ENCODE measurements at places on chromosomes 3 and 15.

GRCh38 chr3:65922441-65922840, 116.3 kb downstream of the MAGI1 start:
- DNase-seq = no peak

GRCh38 chr15:93664213-93664956, 567.0 kb upstream of the MCTP2 start:
- DNase-seq = no peak

- no peak for DNase-seq
These were observed 249.5 kb downstream of the NAALADL2 start for GRCh38 chr3:175108613-175109151.

DNA sequence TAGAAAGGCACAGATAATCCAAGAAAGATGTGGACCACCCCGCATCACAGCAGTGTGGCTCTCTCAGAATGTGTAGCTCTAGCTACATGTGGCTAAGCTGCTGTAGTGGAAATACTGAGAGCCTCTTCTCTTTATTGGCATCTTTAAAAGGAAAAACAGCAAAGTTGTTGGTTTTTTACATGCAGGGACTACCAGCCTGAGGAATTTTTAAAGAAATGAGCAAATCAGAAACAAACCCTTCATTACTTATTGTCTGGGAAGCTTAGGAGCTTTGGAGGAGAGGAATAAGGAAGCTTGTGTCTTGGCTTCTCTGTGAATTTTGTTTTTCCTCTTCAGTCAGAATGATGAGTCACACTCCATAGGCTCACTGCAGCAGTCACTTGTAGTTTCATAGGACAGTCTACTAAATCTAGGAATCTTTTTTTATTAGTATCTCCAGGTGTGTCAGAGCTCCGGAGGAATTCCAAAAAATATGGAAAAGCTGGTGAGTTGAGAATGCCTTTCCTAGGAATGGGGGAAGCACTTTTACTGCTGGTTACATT, 27.5 kb downstream of the POLG start:
- no peak for DNase-seq

- no peak for DNase-seq
These were observed 5.1 kb downstream of the RNU6-1 start for GRCh38 chr15:67834581-67835296.

DNA sequence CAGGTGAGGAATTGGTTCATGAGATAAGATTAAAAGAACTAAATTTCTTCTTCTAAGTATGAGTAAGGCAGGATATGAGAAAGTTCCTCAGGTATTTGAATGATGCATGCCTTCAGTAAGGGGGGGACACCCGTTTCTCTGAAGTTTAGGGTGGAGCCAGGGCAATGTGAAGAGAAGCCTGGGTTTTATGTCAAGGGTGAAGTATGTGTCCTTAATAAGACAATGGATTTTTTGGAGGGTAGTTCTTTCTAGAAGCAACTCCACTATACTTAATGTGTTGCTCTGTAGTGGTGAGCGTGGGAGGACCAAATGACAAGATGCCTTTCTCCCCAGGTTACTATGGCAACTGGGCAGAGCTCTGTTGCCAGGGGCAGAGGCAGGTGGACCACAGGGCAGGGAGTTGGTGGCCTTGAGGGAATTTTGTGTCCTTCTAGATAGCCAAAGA, 44.0 kb downstream of the PHLDB2 start:
- peak; percentile 56 for DNase-seq

DNA sequence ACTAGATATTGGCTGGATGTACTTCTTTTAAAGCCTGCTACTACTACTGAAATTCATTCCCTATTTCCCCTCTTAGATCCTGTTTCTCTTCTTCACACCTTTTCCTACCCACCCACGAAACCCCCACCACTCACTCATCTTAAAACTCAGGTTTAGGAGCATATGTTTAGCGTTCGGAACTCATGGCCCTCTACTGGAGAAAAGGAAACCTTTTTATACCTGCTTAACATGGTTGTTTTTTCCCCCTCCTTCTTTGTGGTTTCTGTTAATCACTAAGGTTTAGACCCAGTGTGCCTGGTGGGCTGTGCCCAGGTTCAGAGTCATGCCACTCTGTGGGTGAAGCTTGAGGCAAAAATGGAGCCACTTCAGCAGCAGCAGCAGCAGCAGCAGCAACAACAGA, 2.6 kb downstream of the ARID3B start:
- no peak for DNase-seq

DNA sequence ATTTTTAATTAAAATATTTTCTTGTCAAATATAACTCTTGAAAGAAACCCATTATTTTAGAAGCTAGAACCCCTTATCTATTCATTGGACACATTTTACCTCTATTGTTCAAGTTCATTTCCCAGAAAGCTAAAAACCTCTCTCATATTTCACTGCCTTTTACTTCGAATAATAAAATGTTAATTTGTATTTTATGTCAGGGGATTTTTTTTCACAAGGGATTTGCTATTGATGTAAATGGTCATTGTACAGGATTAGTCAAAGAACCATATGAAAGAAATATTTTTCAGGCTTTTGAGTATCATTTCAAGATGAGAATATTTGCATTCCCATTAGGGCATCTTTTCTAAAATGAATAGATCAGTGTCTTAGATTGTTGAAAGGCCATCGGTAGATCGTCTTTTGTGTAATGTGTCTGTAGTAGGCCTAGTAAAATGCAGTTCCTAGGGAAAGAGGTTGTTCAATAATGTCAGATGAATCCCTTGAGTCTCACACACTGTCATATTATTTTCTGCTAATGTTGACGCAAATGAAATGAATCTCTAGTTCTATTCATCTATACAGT, 114.5 kb downstream of the ROBO1 start:
- DNase-seq = no peak

DNA sequence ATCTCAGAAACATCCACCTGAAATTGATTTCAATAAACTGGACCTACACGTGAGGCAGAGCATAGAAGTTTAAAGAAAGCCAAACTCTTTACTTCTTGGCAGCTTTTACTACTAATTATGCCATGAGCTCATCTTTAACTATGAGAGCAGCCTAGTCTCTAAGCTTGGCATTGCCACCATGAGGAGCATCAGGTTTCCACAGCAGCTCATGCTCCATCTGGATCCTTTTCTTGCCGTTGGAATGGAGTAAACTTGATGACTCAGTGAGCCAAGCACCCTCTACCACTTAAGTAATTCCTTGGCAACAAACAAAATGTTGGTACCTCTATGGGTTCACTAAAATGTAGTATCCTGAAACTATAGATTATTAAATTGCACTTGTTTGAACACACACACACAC, 583.2 kb downstream of the EPHA3 start:
- DNase-seq = no peak

DNA sequence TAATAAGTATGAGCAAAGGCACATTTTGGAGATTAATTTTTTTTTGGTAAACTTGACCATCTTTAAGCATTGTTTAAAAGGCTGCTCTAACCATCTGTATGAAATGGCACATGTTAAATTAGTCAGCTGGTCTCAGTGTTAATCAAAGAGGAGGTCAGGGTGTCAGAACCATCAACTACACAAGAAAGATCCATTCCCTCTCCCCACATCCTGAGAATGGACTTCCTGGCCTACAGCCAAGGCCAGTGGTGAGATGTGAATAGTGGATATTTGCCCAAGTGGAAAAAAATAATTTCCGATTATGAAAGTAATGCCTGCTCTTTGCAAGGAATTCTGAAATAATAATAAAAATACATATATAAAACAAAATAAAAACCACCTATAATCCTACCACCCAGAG, 641.7 kb downstream of the NR2F2 start:
- DNase-seq = no peak

GRCh38 chr3:114270019-114270418, 23.8 kb upstream of the TIGIT start:
- no peak for DNase-seq

DNA sequence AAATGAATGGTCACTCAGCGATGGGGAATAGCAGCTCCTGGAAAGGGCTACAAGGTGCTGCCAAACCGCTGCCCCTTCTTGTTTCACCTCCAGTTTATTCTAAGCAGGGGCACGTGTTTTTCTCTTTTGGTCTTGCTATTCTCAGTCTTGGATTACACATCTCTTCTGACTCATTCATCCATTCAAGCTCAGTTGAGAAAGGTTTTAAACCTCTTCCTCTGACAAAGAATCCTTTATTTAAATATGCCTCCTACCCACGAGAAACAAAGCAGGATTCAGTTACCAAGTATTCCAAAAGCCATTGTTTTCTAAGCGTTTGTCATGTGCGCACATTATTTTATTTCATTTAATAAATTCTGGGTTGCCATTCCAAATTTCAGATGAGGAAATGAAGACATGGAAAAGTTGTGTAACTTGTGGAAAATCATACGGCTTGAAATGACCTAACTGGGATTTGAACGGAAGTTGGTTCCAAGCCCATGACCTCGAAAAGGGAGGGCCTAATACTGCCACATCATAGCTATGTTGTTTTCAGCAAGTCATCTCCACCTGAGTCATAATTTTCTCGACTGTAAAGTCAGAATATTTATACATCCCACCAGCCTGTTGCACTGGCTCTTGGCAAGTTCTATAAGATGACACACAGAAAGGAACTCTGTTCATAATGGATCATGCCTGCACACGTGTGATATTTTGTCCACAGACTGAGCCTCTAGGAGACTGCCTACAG, 292.0 kb upstream of the SLCO3A1 start:
- peak; percentile 70 for DNase-seq

DNA sequence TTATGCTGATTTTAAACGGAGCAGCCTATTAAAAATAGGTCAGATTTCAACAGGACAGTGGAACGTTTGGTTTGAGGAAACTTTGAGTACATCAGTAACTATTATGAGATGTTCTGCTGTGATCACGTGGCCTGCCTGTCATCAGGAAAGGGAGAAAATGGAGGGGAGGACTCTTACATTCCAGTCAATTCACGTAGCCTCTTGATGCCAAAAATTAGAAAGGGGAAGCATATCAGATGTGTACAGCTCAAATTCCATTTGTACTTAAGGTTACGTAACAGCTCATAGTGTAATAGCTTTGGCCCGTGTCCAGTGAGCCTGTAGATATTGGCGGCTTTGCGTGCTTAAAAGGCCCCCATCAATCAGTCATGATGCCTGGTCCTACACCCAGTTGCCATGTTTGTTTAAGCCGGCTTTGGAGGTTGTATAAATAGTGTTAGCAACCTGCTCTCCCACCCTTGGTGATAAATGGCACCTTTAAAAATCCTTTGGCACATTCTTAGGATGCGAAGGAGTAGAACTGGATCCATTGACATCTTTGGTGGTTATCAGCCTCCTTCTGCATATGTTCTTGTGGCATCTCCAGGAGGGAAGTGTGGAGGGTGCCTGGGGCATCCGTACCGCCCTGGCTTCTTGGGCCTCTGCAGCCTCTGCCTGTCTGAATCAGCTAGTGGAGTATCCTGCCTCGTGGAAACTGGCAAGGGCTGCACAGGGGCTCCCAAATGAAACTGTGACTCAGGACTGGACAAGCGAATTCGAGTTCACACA, 163.9 kb downstream of the THSD4 start:
- DNase-seq = peak; percentile 92

GRCh38 chr3:13796701-13797460, 83.0 kb downstream of the WNT7A start:
- no peak for DNase-seq

GRCh38 chr3:142597906-142598305, 1.7 kb downstream of the PLS1 start:
- no peak for DNase-seq

- no peak for DNase-seq
These were observed 76.5 kb upstream of the ALDH1A3 start for GRCh38 chr15:100803171-100803440.

DNA sequence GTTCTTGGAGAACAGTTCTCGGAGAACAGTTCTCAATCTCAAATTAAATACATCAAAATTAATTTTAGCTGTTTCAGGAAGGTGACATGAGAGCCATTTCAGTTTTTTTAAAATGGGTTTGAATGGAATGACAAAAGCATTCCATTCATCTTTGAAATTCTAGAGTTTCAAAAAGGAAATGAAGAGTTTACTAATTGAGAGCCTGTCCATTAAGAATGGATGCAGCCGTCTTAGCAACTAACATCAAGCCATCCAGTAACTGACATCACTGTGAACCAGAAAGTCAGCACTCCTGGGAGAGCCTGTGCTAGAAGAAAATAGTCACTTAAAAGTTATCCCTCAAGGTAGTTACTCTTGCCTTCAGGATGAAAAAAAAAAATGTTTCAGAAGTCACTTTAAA, 47.0 kb upstream of the FSTL1 start:
- no peak for DNase-seq

DNA sequence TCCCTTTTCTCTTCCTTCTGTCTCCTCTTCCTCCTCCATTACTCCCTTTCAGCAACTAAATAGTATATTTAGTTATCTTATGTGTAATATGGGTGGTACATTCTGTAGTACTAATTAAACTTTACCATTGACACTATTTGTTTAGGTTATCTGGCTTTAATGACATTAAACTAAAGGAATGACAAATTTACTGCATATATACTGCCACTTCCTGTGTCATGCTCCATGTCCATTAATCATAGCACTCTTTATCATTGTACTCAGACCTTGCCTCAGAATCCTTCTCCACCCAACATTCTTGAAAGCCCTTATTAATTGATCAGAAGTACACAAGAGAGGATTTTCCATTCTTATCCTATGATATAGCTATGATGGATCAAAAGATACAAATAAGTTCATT, 244.2 kb downstream of the NAALADL2 start:
- DNase-seq = no peak

DNA sequence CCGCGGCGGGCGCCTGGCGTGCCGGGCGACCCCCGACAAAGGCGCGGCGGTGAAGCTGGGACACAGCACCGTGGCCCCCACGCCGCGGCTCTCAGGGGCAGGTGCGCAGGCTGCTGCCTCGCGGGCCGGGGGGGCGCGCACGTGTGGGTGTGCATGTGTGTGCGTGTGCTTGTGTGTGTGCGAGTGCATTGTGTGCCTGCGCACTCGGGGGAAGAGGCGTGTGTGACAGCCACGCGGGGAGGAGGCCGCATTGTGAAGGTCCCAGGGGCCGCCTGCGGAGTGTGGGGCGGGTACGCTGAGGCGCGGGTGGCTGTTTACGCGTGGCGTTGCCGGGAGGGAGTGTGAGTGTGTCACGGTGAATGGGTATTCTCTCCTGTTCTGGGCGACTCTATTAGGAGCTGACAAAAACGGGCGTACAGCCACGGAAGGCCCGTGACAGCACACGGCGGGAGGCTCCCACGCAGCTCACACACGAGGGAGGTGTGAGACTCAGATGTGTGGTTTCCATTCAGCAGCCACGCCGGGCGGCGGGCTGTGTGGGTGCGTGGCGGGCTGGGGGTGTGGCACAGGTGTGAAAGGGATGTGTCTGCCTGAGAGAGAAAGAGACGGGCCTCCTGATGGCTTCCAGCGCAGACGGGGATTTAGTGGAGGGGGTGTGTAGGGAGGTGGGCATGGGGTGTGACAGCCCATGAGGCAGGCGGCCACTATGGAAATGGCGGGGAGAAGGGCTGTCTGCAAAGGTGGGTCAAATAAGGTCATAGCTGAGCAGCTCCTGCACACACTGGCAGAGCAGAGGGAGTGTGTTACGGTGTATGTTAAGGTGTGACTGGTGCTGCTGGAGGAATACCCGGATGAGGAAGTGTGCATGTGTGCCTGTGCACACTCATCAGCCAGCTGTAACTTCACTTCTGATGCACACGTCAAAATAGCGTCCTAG, 750 bp downstream of the PODXL2 start:
- no peak for DNase-seq

- DNase-seq = no peak
These were observed 27.0 kb upstream of the TNFAIP8L3 start for GRCh38 chr15:51121631-51122225.
